ENCODE measurements at places on chromosomes 5 and 9.

- no peak for DNase-seq
Measured at GRCh38 chr9:75974016-75974766, 83.7 kb downstream of the PCSK5 start.

GRCh38 chr5:95959888-95960666 is 1.6 kb downstream of the ELL2 start:
- no peak for DNase-seq

- no peak for DNase-seq
Measured at GRCh38 chr5:180804129-180804618, 1.6 kb upstream of the MGAT1 start.

DNA sequence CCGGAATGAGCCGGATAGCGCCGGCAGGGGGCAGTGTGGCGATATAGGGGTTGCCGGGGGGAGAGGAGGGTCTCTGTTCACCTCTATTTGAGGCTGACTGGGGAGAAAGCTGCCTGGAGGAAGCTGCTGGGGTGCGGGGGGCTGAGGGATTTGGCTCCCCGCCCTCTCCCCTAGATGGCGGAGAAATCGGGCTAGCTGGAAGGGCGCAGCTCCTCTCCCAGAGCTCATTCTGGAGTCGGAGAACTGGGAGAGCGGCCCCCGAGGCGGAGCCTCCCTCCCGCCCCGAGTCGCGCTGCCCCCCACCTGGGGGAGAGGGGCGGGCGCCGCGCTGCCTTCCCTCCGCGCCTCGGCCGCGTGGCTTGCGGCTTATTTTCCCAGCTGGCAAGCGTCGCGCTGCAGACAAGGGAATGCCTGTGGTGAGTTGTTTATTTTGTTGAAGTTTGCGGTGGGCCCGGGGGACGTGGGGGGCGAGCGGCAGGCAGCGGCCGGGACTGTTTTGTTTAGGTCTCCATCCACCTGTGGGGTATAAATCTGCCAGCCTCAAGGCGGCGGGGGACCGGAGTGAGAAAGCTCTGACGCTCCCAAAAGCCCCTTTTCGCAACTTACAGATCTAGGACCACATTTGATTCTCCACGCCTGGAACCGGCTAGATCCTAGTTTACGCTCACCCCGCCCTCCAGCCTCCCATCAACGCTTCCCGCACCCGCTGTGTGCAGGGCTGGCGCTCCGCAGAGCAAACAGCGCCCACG is 4.1 kb upstream of the RGMB start:
- no peak for DNase-seq

- DNase-seq = no peak
Measured at GRCh38 chr5:59126708-59127573, 544.1 kb downstream of the RAB3C start.

GRCh38 chr5:176670449-176670848 is 23.2 kb downstream of the TSPAN17 start:
- no peak for DNase-seq

DNA sequence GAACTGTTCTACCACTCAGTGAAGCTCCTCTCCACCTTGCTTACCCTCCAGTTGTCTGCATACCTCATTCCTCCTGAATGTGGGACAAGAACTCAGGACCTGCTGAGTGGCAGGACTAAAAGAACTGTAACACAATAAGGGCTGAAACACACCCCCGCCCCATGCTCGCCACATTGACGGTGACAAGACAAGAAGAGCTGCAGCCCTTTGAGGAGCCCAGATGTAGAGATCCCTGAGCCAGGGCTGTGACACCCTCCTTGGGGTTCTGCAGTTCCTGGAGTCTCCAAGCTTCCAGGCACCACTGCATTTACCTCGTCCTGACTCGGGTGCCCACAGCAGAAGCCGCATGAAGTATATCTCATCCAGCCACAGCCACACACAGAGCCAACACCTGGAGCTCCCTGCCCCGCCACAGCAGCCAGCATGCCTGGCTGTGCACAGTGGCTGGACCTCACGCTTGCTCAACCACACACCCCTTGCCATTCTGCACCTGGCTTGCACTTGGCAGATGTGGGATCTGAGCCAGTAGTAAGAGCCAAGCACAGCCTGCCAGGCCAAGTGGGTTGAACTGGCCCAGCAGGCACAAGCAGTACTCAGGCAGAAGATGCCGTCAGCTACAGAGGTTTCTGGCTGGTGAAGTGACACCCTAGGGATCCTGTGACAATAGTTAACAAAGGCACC is 166.1 kb downstream of the RNF180 start:
- DNase-seq = no peak

GRCh38 chr9:11199335-11199734 is 586.5 kb upstream of the PTPRD start:
- DNase-seq = no peak
